ENCODE measurements at places on chromosomes 1 and 21. TPM values are rescaled to one million over a fixed set of nuclear protein-coding genes. Genes with fewer than 3 reads are reported as not detected.

DIRAS3 gene
- total RNA-seq, result 0.06 TPM

SLC45A3 gene
- total RNA-seq, result 7.1 TPM

GRCh38 chr21:40672602-40673001 lies 174.4 kb downstream of the DSCAM start:
- DNase-seq, result no peak

- peak; percentile 30 for DNase-seq
Measured at GRCh38 chr1:66676613-66677298, 75.5 kb upstream of the DYNLT5 start.

- DNase-seq, result no peak
Measured at GRCh38 chr1:66778266-66778665, 22.8 kb downstream of the INSL5 start.

Measured in H4 (cell line).